Stimulated activated CD4-positive, alpha-beta T cell treated with anti-CD3 and anti-CD28 coated beads, Interleukin-15, amount 100 ng/mL, for 48 hours (primary cell): ENCODE measurements at places on chromosomes 4 and X.

- DNase-seq: no peak
These were observed 92.9 kb downstream of the ANK2 start for GRCh38 chr4:113142351-113142750.

GRCh38 chr4:93983140-93983539 lies 154.6 kb downstream of the ATOH1 start:
- DNase-seq: no peak

DNA sequence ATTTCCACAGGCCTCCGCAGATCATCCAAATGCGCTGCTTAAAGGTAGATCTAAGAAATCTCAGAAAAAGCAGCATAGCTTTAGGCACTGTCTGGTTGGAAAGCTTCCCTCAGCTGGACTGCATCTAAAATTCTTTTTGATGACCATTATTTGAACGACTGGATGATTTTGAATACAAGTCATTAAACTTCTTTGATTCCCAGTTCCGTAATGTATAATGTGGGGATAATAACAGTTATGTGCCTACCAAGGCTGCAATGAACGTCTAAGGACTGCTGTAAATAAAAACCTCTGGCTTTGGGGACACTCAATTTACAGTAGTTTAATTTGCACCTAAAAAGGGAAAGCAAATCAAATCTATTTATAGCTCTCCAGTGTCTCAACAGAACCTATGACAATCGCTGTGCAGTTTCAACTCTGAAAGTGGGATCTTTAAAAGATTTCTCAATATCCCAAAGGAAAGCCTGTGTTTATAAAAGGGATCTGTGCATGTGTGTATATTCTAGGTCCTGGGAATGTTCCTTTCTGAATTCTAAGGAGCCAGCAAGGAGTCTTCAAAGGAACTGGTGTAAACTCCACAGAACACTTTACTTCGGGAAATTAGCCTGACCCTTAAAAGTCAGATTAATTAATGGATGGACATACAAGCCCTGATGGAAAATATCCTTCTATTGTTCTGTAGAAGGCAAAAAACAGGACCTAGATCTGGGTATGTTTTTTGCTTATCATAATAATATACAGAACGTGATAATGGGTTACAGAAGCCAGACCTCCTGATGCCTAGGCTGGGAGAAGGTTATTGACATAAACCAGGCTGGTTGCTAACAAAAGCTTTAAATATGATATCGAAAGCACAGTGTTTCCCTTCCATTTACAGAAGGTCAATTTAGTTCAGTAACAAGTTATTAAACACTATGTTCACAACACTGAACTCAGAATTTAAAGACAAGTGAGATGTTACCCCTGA lies 53.4 kb downstream of the AFAP1 start:
- DNase-seq: no peak

DNA sequence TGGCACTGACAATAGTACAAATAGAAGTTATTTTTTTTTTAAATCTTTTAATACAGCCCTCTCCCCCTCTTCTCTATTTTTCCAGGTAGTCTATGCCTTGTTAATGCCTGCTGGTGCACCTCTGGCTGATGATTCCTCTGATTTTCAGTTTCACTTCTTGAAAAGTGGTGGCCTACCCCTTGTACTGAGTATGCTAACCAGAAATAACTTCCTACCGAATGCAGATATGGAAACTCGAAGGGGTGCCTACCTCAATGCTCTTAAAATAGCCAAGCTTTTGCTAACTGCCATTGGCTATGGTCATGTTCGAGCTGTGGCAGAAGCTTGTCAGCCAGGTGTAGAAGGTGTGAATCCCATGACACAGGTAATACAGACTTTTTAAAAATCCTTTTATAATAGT lies 99.1 kb downstream of the USP9X start:
- no peak for DNase-seq
